ENCODE measurements at places on chromosomes 12 and 14. TPM values are rescaled to one million over a fixed set of nuclear protein-coding genes. Genes with fewer than 3 reads are reported as not detected.

Gene RFX4
- not detected for total RNA-seq

Gene SIX4
- 2.1 TPM for total RNA-seq

Gene NDUFA12
- 132 TPM for total RNA-seq

Gene MANSC4
- not detected for total RNA-seq

Gene EIF2S3B
- 0.82 TPM for total RNA-seq

Gene ETNK1
- 35.3 TPM for total RNA-seq

Gene LHX5
- not detected for total RNA-seq

Gene BCL11B
- total RNA-seq, result 0.26 TPM

Gene TGFB3
- 1.4 TPM for total RNA-seq

Gene SLC25A47
- total RNA-seq, result not detected

Gene FOXN3
- total RNA-seq, result 6.0 TPM

Gene ARHGEF40
- total RNA-seq, result 12.9 TPM

Gene KRT83
- 5.4 TPM for total RNA-seq

Gene VTI1B
- total RNA-seq, result 89.6 TPM

Gene CLEC4E
- total RNA-seq, result 0.07 TPM

Gene NYNRIN
- 0.15 TPM for total RNA-seq

Gene RNASE2
- not detected for total RNA-seq

Gene NEUROD4
- not detected for total RNA-seq

Gene FGF23
- total RNA-seq, result not detected

Gene ERP27
- not detected for total RNA-seq

Gene RTL1
- 0.30 TPM for total RNA-seq

Gene RDH16
- 0.05 TPM for total RNA-seq

Gene C12orf75
- 126 TPM for total RNA-seq

Gene IFNG-AS1
- total RNA-seq, result not detected
